ENCODE measurements at places on chromosomes 13 and 19. TPM values are rescaled to one million over a fixed set of nuclear protein-coding genes. Genes with fewer than 3 reads are reported as not detected.

DNA sequence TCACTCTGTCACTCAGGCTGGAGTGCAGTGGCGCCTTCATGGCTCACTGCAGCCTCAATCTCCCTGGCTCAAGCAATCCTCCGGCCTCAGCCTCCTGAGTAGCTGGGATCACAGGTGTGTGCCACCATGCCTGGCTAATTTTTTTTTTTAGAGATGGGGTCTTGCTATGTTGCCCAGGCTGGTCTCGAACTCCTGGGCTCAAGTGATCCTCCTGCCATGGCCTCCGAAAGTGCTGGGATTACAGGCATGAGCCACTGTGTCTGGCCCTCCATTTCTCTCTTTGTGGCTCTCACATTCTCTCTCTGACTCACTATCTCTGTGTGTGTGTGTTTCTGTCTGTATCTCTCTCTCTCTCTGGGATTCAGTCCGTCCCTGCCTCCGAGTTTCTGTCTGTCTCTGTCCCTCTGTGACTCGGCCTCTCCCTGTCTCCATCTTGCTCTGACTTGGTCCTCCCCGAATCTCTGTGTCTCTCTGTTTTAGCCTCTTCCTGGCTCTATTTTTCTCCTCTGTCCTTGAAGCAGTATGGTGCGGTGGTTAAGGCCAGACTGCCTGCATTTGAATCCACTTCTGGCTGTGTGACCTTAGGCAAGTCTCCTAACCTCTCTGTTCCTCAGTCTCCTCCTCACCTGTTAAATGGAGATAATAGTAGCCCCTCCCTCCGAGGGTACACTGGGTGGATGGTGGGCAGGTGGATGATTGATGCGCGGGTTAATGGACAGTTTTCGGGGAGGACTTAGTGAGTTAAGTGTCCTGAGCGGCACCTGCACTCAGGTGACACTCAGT, 11.0 kb downstream of the MEIS3 start:
- DNase-seq: no peak

DNA sequence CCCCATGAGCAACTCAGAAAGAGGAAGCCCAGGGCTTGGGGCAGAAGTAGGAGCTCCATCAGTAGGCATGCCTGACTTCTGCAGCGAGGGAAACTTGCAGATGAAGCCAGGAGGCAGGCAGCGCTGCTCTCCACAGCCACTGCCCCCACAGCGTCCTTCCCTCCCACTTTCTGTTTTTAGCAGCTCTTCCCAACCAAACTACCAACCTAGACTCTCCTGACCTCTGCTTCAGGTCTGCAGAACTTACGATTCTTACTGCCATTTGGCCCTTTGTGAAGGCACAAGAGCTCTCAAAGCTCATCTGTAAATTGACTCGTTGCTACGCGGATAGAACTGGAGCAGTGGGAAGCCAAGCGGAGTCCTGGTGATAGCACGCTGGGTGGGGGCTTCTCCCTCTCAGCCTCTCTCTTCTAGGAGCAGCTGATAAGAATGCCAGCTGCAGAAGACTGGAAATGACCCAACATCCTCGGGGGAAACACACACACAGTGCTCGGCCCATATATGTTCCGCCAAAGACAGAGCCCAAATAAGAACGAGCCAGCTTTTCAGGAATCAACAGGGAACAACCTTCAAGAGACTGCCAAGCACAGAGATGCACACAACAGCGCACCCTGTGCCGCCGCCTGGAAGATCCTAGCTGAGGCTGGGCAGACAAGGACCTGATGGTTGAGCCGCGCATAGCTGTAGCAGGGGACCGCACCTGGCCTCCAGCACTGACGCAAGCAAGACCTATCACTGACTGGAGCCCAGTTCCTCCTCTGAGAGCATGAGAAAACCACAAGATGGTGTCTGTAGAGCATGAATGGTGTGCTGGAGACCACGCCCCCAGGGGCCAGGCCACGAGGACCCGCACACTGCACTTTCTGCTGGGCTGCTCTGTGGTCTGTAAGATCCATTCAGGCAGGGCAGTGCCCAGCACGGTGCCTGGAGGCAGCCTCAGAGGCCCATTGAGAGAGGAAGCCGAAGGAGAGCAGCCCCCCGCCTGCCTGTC, 15.9 kb upstream of the SLC35E1 start:
- DNase-seq: no peak

ZIK1 gene
- 2.0 TPM for total RNA-seq

SIGLECL1 gene
- not detected for total RNA-seq

DNA sequence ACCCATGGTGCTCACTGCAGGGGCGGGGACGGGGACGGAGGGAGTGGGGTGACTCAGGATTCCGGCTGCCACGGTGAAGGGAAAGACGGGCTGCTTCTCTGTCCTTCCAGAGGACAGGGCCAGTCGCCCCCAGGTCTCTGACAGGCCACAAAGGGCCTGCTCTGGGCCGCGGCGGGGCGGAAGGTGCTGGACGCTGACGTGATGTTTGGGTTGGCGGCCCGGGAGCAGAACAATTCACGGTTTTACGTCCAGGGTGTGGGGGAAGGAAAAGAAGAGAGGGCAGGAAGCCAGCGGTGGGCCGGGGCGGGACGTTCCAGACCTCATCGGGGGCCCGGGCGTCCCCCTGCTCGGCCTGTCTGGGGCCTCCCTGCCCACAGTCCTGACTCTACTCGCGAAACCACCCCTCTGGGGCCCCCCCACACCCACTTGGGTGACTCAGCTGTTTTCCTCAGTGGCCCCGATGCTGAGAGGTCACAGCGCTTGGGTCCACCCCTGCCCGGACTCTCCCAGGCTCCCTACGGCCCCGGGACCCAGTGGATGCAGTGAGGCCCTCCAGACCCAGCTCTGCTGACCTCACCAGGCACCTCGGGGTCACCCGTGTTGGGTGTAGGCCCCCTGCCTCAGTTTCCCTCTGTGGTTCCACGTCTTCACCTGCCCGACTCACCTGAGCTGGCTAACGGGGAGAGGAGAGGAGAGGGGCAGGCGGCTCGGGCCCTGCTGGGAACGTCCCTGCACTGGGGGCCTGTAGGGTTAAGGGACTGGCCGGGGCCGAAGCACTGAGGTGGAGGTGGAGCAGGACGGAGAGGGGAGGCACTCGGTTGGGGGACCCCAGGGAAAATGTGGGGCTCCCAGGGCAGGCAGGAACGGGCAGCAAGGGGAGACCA, 29.2 kb downstream of the PIP5K1C start:
- DNase-seq: peak; percentile 93
